ENCODE measurements at places on chromosomes 13 and 19. TPM values are rescaled to one million over a fixed set of nuclear protein-coding genes. Genes with fewer than 3 reads are reported as not detected.

KIR3DL2 gene
- total RNA-seq: not detected

RASL11A gene
- total RNA-seq: 3.8 TPM

GRCh38 chr13:99985886-99986527, 4.4 kb downstream of the ZIC2 start:
- DNase-seq: no peak

SPACA4 gene
- not detected for total RNA-seq

- DNase-seq: no peak
These were observed 16.5 kb downstream of the SHANK1 start for GRCh38 chr19:50702871-50703829.

- DNase-seq: no peak
These were observed 20.4 kb downstream of the ZNF578 start for GRCh38 chr19:52473655-52474350.

DNA sequence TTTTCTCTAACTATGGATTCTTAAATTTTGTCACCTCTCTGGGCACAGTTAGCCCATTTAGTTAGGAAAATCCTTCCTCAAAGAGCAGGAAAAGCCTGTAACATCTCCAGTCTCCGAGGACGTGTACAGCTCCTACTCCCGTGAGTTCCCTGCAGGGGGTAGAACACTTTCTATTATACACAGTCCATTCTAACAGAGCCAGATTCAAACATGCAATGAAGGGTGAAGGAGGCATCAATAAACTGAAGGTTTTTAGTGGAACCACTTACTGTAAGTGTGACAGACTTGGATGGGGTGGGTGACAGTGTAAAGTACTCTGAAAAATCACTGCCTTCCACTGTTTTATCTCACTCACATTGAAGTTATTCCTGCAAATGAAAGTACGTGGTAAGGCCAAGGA, 204.7 kb upstream of the DACH1 start:
- no peak for DNase-seq

STXBP2 gene
- 29.5 TPM for total RNA-seq

DNA sequence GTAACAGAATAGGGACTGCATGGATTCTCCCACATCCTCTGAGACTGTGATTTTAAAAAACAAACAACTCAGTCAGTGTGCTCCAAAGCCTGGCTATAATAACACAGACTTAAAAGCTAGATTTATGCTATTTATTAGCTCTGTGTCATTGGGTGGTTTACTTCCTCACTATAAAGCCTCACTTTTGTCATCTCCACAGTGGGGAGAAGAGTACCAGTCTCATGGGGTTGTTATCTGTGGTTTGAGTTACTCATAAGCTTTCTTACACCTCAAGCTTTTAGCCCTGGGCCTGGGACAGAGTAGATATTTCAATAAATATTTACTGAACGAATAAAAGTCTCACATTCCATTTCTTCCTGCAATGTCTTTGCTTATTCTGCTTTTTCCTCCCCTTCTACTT, 5.3 kb downstream of the RNASEH2B start:
- no peak for DNase-seq

PSG3 gene
- total RNA-seq: not detected

NXNL1 gene
- not detected for total RNA-seq

LILRB3 gene
- not detected for total RNA-seq

SULT2A1 gene
- not detected for total RNA-seq

- DNase-seq: no peak
These were observed 857.4 kb downstream of the OLFM4 start for GRCh38 chr13:53885997-53886396.

FCAR gene
- not detected for total RNA-seq

ZNF790 gene
- 6.7 TPM for total RNA-seq

DNA sequence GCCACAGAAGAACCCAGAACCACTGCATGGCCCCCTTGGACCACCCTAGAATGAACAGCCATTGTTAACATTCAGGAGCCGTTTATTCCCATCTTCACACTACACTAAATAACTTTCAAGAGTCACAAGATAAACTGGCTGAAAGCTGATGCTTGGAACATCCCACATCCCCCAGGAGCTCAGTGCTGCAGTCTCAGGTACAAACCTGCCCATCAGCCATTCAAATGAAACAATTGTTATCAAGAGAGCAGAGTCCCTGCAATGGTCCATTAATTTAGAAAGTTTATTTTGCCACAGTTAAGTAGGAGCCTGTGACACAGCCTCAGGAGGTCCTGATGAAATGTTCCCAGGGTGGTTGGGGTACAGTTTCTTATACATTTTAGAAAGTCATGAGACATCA, 123.8 kb upstream of the ZNF91 start:
- DNase-seq: no peak

- DNase-seq: no peak
These were observed 61.5 kb downstream of the B3GLCT start for GRCh38 chr13:31261241-31261640.

All from pulmonary artery endothelial cell (primary cell).